ENCODE measurements at places on chromosomes 5 and 9.

DNA sequence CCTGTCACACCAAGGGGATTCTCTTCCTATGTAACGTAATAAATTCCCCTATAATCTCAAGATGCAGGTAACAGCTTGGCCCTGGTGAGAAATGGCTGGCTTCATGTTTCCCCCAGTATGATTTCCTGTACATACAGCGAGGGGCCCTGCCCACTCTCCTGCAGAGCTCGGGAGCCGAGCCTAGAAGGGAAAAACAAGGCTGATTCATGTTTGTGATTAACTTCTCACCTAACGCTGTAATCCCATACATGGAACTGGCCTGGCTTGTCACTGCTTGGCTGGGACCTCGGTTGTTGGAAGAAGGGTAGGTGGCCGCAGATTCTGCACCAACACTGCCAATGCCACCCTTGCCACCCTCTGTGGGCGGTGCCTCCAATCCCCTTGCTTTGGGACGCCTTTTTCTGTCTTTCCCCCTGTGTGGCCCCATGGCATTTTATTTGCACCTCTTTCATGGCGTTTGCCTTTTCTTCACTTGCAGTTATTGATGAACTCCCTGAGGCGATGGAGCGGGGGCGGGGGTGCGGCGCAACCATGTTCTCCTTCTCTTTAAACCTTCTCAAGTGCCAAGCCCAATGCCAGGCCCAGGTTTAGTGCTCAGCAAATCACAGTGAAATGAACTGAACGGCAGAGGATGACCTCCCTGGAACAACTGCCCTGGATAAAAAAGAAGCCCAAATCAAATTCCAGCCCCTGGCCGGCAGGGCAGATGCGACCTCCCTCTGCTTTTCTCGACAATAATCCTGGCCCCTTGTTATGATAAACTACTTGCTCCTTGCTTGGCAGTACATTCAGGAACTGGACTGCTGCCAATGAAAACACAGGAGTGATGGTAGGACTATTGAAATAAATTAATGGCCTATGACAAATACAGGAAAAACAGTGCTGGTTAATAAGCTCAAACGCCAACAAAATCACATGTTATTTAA is 108.1 kb downstream of the TMEM174 start:
- DNase-seq = peak; percentile 80

DNA sequence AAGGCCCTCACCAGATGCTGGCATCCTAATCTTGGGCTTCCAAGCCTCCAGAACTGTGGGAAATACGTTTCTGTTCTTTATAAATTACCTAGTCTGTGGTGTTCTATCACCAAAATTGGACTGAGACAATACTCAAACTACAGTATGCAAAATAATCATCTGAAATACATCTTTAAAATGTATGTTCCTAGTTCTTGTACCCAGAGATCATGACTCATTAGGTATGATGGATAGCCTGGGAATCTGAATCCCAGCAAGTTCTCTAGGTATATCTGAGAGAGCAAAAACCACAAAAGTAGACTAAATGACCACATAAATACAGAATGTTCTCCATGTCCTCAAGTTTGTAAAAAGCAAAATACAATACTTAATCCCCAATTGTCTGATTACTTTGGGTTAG is 166.3 kb downstream of the YIPF5 start:
- DNase-seq = no peak

DNA sequence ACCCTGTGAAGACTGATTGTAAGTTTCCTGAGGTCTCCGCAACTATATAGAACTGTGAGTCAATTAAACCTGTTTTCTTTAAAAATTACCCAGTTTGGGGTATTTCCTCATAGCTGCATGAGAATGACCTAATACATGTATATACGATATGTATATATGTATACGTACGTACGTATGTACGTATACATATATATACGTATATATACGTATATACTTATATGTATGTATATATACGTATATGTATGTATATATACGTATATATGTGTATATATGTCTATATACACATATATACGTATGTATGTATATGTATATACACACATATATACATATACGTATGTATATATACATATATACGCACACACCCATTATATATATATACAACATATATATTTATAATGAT is 1153.0 kb upstream of the CDH18 start:
- no peak for DNase-seq

GRCh38 chr9:115591584-115591984 is 473.6 kb upstream of the TNC start:
- DNase-seq = peak; percentile 67

DNA sequence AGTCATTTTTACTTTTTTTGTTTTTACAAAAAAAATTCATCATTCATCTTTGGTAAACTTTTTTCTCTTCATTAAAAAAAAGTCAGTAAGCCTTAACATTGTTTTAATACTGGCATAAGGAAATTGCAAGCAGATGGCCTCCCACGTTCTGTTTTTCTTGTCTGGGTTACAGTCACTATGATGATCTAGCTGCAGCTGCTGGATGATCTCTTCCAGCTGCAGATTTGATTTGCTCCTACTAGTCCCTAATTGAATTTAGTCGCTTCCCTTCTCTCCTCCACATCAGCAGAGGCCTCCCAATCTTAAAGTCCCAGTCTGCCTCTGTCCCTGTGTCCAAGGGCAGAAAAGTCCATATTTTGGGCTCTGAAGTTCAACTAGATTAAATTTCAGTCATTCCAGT is 106.8 kb upstream of the PTGER4 start:
- DNase-seq = no peak

GRCh38 chr5:58241389-58241788 is 218.5 kb downstream of the PLK2 start:
- no peak for DNase-seq

- DNase-seq = no peak
Measured at GRCh38 chr9:107674721-107675277, 185.2 kb upstream of the KLF4 start.

- no peak for DNase-seq
Measured at GRCh38 chr9:128921881-128922763, 1.3 kb downstream of the PHYHD1 start.

GRCh38 chr9:70413464-70413798 is 1.0 kb downstream of the KLF9 start:
- peak; percentile 19 for DNase-seq

GRCh38 chr9:106596984-106597383 is 266.0 kb upstream of the ZNF462 start:
- no peak for DNase-seq

GRCh38 chr5:43680286-43680685 is 77.3 kb downstream of the NNT start:
- DNase-seq = no peak

GRCh38 chr5:37002176-37002751 is 125.7 kb downstream of the NIPBL start:
- DNase-seq = no peak

- no peak for DNase-seq
Measured at GRCh38 chr5:35644543-35644942, 26.9 kb downstream of the SPEF2 start.

GRCh38 chr5:142881076-142881783 is 111.1 kb downstream of the ARHGAP26 start:
- no peak for DNase-seq

DNA sequence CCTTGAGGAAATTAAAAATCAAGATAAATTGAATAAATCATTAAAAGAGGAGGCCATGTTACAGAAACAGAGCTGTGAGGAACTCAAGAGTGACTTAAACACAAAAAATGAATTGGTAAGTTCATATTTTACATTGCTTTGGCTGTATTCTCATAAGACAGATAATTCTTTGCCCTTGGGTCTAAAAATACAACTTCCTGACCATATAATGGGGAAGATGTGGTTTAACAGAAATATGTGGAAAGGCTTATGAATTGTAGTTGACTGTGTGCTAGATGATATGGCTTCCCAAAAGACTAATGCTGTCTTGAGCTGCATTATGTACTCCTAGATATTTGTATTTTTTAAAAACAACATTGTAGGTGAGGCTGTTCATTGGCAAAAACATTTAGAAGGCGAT is 33.1 kb downstream of the CNTRL start:
- no peak for DNase-seq

DNA sequence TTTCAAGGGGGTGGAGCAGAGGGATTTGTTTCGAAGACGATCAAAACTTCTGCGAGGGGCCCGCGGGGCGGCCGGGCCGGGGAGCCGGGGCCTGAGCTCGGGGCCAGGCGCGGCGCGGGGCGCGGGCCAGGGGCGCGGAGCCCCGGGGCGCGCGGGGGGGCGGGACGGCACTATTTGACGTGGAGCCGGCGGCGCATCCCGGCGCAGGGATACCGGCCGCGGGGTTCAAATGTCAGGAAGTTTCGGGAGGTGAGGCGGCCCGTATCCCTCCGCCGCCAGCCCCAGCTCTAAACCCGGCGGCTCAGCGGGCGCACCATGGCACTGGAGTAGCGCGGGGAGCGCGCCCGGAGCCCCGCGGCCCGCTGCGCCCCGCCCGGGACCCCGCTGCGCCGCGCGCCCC is at the start of gene LMX1B:
TSS of gene LMX1B (plus strand) at position 278 of the 400 bp plus-strand sequence. CDS start 522 bp downstream, outside the sequence.
- DNase-seq = no peak

DNA sequence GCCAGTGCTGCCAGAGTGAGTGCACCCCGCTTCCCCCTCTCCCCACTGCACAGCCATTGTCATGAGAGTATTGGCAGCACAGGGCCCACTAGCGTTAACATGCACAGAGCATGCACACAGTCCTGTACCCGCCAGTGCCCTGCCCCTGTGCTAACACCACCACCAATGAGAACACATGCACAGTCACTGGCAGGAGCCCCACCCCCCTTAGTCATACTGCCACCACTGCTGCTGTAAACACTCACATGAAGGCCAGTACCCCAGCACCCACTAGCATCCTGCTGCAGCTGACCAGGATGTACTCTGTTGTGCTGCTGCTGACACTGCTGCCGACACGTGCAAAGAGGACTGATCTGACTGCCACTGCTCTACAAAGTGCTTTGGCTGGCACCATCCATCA is 19.5 kb upstream of the RANBP6 start:
- no peak for DNase-seq

DNA sequence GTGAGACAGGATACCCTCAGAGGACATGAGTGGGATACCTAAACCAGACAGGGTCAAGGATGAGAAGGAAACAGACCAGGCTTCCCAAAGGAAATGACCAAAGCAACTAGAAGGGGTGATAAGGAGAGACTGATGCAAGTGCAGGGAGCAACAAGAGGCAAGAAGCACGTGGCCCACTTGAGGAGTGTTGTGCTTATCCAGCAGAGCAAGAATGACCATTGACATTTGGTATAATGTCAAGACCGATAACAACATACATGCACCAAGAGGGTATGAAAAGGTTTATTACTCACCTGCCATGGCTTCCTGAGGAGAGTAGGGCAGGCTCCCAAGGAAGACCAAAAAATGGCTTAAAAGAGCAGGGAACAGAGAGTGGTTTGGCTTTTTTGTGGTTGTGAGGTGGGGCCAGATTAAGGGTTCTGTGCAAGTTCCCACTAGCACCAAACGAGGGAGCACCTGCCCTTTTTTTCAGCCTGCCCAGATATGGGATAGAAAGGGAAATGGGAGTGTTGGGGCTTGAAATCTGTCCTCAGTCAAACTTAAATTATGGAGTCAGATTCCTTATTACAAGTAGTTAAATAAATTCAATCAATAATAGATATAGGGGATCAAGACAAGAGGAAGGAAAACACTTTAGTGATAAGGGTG is 513.6 kb downstream of the RASEF start:
- DNase-seq = no peak

- no peak for DNase-seq
Measured at GRCh38 chr9:113026200-113026599, 14.2 kb upstream of the ZNF883 start.

DNA sequence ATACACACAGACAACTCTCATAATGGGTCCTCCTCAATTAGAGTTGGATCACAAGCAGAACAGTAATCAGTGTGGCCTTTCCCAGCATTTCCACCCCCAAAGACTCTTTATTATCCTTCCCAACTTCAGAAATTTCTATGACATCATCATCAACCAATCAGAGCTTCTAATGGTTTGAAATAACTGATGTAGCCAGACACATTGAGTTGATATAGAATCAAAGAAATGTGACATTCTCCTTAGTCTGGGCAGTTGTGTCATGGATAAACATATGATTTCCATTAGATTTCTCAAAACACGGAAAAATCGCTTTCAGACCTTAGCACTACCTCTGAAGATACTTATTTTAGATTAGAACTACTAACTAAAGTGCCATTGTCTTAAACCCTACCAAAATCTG is 75.7 kb upstream of the NFIB start:
- DNase-seq = no peak

DNA sequence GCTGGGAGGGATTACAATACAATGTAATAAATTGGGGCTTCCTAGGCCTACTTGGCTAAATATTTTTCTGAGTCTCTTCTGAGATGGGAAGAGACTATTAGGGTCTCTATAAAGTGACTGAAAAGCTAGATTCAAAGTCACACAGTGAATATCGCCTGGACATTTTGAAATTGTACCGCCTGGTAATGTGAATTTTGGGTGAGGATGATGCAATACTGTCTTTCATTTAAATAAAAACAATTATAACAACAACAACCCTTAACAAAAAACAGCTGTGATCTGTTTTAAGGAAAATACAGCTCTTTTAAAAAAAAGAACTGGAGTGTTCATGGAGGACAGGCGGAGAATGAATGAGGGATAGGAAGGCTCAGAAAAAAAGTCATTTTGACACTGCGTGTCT is 615.0 kb downstream of the RAB3C start:
- DNase-seq = no peak

GRCh38 chr9:136024696-136025316 is 63.6 kb upstream of the UBAC1 start:
- no peak for DNase-seq

DNA sequence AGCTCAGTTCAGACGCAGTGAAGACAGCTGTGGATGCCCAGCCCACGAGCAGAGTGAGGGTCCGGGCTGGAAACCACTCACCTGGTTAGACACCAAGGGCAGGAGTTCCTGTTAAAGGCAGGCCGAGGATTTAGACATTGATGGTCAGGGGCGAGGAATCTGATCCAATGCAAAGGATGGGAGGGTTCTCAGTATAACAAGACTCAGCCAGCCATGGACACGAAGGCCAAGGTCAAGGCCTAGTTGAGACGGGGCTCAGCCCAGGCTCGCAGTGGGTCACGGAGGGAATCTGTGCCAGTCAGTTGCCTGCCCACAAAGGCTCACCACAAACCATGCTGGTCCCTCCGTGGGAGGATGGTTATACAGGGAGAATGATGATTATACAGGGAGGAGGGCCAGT is 63.3 kb upstream of the FCN1 start:
- no peak for DNase-seq

GRCh38 chr9:16915126-16915831 is 44.8 kb upstream of the BNC2 start:
- no peak for DNase-seq

- no peak for DNase-seq
Measured at GRCh38 chr5:32559921-32560320, 25.4 kb upstream of the SUB1 start.

All from thoracic aorta (tissue), 2 donors.